ENCODE measurements at places on chromosomes 2 and 18. TPM values are rescaled to one million over a fixed set of nuclear protein-coding genes. Genes with fewer than 3 reads are reported as not detected.
A peak's percentile ranks its signal among the peaks of the same experiment; 100 is the strongest.

GRCh38 chr2:67083951-67084350, 313.2 kb upstream of the ETAA1 start:
- DNase-seq = peak; percentile 57

GRCh38 chr2:88537640-88538039, 85.1 kb upstream of the FOXI3 start:
- no peak for DNase-seq

DNA sequence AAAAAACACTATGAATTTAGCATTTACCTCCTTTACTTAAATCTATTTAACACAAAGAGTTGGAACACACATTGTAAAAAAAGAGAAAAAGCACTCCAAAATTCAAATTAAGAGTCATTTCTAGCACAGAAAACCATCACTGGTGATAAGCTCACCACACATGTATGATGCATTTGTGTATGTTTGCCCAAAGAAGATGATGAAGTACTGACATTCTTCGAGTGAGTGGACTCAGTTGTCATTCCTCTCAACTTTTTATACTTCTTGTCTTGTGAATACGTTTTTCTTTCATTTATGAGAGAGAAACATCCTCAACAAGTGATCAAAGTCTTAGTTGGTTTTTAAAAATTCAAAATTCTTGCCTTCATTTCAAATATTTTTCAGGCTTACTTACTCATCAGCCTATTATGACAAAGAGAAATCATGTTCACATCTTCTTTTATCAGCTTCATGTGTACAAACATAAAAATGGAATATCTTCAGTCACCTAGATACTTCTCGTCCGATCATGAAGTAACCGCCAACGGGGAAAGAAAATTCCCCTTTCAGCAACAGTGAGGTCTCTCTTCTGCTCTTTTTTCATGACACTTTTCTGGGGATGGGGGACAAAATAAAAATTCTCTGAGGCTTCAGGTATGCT, 1.5 kb downstream of the DSEL start:
- no peak for DNase-seq

GRCh38 chr2:168944065-168944464, 43.0 kb downstream of the G6PC2 start:
- no peak for DNase-seq

DNA sequence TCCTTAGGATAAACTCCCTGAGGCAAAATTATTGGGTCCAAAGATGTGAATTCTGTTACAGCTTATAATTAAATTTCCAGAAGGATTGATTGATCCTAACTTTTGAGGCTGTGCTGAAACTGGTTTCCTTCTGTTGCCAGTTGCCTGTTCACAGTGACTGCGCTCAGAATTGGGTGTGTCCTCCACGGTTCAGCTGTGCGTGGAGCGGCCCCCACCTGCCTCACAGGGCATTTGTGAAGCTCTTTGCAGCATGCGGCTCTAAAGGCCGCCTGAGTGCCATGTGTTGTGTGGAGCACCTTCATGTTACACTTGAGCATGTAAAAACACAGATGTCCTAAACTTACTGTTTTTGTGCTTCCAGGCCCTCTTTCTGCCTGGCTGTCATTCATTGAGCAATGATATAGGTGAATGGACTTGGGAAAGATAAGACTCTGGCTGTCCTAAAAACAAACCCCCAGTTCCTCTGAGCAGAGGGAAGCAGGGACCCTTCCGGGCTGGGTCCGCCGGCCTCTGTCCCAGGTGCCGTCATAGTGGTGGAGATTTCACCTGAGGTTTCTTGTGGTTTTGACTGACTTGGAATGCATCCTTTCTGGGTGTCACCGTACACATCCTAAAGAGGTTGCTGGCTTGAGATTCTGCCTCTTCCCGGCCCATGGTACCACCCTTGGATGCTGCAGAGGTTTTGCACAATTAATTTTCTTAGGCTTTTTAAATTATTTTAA, 173.6 kb downstream of the LDLRAD4 start:
- DNase-seq = no peak

DNA sequence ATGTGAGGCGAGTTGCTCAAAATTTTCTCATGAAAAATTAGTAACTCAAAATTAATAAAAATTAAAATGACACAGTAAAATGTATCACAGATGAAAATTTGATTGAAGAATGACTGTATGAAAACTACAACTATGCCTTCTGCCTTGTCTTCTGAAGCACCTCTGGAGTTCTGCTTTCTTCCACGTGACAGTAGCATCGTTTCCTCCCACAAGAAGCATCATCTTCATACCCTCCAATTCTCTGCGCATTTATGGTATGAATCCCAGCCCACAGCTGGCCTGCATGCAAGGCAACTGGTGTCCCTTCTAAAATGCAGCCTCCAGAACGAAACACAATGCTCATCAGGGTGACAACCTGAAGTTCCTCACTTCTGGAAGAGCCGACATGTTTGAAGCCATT, 189.9 kb downstream of the MYO1B start:
- DNase-seq = no peak

DNA sequence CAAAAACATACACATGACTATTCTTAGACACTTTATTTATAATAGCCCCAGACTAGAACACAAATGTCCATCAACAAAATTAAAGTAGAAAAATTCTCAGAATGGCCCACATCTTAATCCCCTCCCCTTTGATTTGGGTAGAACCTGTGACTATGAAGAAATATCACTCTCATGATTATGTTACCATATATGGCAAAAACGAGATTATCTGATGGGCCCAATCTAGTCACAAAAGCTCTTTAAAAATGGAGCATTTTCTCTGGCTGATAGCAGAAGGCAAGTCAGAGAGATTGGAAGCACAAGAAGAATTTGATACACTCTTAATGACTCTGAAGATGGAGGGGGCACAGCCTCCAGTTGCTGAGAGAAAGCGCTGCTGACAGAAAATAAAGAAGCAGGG, 39.6 kb downstream of the METTL4 start:
- no peak for DNase-seq

GRCh38 chr2:134445985-134446382, 192.1 kb downstream of the MGAT5 start:
- DNase-seq = no peak

DNA sequence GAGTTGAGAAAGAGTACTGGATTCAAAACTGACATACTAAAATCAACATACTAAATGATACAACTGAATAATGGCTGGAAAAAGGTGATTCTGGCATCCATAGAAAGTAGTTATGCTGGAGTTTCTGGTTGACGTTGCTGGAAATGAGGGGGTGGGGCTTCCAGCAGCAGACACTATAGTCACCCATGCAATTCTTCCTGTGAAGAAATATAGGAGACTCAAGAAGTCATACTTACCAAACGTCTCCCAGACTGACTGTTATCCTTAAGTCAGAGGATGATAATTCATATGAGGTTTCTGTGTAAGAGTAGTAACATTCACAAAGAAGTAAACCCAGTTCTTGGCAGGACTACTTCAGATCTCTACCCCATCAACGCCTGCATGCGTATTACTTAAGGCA, 23.6 kb downstream of the DTNB start:
- DNase-seq = no peak

- DNase-seq = no peak
Observed at GRCh38 chr2:148533004-148533403, 111.5 kb upstream of the EPC2 start.

DNA sequence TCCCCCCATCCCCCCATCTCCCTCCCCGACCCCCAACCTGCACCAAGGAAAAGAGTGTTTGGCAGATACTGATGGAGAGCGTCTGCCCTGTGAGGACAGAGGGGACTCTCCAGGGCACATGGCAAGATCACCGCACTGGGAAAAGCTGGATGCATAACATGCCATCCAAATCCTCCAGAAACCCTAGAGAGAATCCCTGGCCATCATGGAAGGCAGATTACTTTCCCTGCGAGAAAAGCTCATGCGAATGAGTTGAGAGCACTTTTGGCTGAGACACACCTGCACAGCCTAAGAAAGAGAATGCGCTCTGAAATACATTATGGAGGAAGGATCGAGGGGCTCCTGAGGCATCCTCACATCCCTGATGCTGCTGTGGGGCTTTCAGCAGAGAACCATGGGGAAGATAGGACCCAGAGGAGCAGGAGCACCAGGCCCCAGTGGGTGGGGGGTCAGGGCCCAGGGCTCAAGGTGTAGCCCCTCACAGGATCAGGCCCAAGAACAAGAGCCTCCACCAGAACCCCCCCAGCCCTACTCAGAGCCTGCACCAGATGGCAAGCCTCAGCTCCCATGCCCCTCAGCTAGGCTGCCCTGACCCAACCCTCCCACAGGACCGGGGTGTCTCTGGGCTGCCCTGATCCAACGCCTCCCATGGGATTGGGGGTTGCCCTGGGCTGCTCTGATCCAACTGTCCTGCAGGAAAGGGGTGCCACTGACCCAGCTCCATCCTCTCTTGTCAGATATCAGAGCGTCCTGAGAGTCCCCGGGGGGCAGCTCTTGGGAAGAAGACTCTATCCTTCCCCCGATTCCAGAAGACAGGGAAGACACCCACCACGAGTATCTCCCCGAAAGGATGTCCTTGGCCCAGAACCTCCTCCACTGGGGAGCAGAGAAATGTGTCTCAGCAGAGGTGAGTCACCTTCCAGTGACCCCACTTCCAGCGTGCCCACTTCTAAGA, 153.4 kb downstream of the NDUFA10 start:
- DNase-seq = no peak

DNA sequence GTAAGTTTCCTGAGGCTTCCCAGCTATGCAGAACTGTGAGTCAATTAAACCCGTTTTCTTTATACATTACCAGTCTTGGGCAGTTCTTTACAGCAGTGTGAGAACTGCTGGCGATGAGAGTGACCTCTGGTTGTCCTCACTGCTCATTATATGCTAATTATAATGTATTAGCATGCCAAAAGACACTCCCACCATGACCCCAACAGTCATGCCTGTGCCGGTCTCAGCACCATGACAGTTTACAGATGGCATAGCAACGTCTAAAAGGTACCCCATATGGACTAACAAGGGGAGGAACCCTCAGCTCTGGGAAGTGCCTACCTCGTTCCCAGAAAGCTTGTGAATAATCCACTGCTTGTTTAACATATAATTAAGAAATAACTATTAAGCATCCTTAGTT, 8.1 kb upstream of the IL1A start:
- DNase-seq = no peak

GRCh38 chr2:88659538-88659915, 31.9 kb upstream of the RPIA start:
- DNase-seq = no peak

DNA sequence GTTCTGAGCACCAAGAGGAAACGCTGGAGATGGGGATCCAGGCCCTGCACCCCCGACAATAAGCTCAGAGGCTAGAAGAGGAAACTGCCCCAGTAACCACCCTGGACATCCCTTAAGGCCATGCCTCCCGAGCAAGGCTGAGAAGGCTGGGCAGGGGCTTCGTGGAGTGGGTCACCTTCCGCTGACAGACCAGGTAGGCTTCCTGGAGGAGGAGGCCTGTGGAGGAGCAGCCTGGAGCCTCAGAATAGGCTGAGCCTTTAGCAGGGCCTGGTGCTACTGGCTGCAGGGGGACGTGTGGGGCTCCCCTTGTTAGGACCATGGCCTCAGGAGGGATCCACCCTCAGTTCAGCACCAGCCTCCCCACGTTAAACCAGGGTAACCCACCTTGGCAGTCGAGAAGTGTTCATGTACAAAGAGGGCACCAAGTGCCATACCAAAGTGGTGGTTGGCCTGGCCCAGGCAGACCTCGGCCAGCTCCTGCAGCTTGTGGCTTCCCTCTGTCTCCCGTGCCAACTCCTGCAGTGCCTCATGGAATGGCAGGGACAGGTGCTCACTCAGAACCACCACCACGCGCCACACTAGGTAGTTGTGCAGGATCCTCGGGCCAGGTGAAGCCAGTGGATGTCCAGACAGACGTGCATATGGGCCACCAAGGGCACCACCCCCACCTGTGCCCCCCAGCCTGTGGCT, 28.5 kb upstream of the ALPP start:
- DNase-seq = no peak

- DNase-seq = no peak
Observed at GRCh38 chr2:131115752-131116151, 10.6 kb downstream of the PLEKHB2 start.

DNA sequence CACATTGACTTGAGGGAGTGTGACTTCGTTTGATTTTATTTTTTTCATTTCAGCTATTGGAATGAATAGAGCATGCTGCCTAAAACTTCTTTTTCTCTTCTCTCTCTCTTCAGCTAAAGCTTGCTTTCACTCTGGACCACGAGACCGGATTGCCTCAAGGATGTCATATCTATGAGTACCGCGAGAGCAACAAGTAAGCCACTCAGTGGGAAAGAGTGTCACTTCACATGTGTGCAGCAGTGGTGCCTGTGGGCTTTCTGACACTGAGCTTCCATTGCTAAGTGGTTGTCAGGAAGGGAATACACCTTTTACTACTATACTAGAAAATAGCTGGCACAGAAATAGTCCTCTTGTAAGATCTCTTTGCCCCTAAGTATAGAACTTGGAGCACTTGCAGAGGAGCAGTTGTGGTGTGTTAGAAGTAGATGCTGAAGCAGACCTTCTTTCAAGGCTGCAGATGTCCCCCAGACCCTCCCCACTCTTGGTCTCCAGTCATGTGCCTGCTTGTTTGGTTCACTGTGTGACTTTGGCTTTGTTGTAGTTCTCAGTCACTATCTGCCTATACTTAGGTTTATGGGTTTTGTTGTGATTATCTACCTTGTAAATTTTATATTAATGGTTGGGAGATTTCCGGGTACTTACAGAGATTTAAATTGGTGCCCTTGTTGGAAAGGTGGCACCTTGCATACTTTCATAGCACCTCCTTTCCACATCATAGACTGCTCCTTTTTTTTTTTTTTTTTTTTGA, 78.5 kb upstream of the ALPP start:
- no peak for DNase-seq

DNA sequence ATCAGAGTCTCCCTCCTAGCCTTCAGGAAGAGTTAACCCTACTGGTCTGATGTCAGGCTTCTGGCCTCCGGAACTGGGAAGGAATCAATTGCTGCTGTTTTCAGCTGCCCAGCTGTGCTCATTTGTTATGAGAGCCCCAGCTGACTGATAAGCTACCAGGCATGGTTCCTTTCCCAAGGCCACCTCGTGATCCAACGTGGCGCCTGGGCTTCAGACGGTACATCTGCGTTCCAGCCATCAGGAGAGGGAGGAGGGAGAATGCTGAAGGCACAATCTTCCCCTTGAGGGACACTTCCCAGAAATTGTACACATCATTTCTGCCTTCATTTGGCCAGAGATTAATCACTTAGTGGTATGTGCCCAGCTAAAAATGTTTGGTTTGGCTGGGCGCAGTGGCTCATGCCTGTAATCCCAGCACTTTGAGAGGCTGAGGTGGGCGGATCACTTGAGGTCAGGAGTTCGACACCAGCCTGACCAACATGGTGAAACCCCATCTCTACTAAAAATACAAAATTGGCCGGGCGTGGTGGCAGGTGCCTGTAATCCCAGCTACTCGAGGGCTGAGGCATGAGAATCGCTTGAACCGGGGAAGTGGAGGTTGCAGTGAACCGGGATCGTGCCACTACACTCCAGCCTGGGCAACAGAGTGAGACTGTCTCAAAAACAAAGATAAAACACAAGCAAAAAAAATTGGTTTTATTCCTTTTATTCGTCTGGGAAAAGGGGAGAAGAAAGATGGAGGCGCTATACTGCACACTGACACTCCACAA, 10.5 kb upstream of the ARMC9 start:
- DNase-seq = no peak

COMMD1 gene
- polyA plus RNA-seq = 61.3 TPM

CFC1 gene
- polyA plus RNA-seq = not detected

CRYBA2 gene
- polyA plus RNA-seq = not detected

CFC1B gene
- polyA plus RNA-seq = not detected

OR6B2 gene
- polyA plus RNA-seq = not detected

SULT6B1 gene
- polyA plus RNA-seq = not detected

Data from left renal pelvis (tissue), 4 donors.